ENCODE measurements at places on chromosomes 1 and 21.

- no peak for DNase-seq
These were observed 67.8 kb downstream of the PRRX1 start for GRCh38 chr1:170731566-170732251.

GRCh38 chr1:112729909-112730308 is 14.8 kb upstream of the PPM1J start:
- DNase-seq: no peak

DNA sequence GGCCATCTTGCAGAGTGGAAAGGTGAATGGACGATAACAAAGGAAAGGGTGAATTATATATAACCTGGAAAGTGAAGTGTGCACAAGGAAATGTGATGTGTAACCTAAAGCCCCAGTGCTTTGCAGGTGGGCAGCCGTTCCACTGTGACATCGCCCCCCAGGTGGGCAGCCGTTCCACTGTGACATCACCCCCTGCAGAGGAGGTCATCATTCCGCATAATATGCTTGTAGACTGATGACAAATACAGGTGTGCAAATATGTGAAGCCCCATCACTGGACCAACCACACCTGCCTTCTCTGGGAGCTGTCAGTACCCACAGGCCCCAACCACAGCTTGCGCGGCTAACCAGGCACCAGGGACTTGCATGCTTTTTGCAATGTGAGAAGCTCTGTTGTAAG is 4.7 kb upstream of the ZNF496 start:
- DNase-seq: no peak

DNA sequence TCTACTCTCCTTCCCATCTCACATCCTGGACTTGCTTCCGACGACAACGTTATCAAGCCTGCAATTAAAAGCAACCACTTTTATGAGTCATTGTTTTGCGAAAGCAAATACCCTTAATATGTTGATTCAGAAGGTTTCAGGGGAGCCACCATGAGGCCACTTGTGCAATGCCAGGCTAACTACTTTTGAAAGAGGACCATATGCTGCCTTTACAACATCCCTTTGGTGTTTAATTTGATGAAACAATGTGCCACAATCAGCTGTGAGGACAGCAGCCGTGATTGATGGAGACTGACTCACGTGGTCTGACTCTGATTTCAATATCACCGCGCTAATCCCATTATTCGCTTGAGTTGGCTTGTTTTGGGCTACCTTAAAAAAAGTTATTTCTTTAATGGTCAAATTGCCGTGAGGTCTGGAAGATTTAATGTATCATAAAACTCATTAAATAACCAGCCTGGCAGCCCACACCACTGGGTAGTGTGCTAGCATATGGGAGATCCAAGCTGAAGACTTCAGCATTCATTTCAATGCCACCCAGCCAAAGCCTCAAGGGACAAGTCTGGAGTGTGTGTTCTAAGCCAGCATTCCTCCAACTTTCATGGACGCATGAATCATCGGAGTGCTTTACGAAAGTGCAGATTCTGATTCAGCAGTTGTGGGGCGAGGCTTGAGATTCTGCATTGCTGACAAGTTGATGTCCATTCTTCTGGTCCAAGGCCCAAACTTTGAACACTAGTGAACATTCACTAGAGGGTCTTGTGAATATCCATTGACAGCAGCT is 73.3 kb upstream of the PAXBP1 start:
- DNase-seq: no peak

DNA sequence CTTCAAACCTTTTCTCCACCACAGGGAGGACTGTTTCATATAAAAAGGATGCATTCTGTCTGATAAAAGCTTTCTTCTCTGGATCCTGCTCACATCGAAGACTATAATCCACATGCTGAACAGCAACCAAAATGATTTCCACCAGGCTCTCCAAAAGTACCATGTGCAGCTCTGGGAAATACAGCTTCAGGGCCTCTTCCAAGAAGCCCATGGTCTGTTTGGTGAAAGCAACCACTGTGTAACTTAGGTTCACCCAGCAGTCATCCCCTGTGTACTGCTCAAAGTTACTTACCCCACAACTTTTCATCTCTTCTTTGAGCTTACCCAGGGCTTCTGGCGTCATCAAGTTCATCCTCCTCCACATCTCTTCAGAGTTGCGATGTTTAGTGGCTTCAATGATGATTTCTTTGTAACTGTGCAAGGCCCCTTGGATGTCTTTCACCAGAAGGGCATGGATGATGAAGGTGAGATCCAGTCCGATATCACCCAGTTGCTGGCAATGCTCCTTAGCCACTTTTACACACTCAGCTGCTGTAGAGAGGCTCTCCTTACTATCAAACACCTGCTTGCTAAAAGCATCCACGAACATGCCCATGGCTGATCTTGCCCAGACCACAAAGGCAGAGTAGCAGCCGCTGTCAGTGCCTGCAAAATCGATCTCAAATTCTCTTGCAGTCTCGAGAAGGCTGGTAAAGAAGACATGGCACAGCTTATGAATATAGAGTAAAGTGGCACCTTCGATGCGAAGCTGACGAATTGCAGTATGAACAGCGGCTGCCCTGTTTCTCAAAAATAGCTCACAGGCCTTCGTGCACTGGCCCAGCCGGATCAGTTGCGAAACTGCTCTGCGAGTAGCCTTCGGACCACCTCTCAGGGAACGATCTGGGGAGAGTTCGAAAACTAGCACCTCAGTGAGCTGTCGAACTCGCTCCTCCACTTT is 1.7 kb downstream of the EXOC8 start:
- DNase-seq: no peak

DNA sequence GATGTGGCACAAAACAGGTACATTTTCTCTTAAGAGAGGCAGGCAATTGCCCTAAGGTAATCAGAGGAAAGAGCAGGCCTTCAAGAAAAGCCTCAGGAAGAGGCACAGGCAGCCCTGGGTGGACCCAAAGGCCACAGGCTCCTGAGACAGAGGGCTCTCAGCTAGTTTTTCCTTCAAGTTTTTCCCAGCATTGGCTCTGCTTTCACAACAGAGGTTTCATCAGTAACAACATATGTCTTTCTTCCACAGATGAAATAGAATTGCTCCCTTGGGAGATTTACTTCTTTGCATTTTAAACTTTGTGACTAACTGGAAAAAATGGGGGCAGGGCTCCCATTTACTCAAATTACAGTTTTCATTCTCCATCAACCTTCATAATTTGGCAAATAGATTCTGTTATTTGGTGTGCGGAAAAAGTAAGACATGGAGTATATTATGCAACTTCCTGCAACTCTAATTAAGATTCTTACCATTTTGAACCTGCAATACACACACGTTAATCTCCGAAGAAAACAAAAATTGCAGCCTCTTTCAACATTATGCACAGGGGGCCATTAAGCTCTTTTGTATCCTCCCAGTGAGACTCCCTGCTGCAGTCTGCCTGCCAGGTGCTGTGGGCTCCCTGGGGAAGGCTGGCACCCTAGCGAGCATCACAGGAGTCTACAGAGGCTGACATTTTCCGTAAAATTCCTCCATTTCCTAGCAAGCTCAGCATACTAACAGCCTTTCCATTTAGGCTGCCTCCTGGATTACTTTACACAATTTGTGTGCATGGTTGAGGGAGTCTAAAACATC is 282.3 kb downstream of the USH2A start:
- no peak for DNase-seq

Measured in NCI-H187 treated with DMSO at 0.1 percent for 48 hours (cell line).